ENCODE measurements at places on chromosomes 7 and 10.

DNA sequence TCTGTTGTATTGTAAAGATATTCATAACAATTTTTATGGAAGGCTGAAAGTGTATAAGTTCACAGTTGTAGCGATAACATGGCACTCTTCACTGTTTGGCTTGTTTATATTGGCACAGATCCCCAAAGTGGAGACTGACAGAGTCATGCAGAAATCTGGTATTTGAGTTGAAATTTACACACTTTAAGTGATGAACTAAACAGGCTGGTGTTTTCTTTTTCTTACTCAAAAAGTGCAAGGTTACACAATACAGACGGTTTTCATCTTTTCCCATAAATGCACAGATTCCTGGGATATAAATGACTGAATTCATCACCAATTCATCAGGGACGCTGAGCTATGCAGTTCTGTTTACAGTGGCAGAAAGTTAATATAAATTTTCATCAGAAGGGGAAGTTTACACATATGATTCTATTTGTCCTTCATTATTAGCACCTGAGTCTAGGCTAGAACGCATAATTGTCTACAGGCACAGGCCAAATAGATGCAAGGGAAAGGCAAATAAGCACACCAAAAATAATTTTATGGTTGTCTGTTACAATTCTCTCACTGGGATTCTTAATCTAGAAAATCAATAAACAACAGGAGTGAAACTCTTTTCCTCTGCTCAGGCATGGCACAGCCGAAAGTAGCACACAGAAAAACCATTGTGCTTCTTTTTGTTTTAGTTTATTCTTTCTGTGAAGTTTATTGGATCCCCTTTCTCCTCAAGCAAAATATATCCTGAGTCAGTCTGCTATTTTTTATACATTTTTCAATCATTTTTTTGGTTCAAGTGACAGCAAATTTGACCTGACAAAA is 88.0 kb downstream of the FOXP2 start:
- DNase-seq: no peak

- DNase-seq: peak; percentile 6
Observed at GRCh38 chr7:50614721-50615518, 49.7 kb upstream of the DDC start.

DNA sequence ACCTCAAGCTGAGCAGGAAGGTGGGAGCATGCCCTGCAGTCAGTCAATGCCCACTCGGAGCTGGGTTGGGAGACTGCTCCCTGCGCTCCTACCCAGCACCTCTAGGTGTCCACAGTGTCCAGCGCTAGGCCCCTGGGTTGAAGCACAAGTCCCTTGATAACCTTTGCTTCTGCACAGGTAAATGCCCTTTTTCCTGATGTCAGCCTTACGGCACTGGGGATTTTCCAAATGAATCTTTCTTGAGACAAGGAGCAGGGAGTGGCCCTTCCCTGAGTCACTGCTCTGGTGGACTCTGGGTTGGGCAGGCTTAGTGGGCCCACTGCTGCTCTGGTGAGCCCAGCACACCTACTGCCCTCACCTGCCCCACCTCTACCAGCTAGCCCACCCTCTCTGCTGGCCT is 61.9 kb upstream of the OPN4 start:
- no peak for DNase-seq

DNA sequence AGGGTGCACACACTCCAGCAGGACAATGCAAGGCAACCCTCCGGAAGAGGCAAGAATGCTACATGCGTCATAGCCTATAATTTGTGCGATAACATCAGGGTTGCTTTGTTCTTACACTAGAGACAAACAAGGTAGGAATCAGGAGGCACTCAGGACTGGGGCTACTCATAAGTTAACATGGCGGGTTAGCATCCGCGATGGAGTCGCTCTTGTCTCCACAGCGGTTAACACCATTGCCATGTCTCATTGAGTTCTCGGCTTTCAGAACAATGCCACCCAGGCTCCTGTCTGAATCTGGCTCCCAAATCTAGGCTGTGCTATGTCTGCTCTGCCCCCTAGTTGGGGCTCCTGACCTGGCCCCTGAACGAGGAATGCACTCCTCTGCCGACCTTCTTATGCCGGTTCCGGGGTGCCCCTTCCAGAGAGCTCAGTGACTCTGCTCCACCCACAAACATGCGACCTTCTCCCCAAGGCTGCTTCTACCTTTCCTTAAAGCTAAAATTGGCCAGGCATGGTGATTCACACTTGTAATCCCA is 24.9 kb upstream of the SLF2 start:
- no peak for DNase-seq

- no peak for DNase-seq
Observed at GRCh38 chr10:101575580-101576210, 12.4 kb downstream of the POLL start.

DNA sequence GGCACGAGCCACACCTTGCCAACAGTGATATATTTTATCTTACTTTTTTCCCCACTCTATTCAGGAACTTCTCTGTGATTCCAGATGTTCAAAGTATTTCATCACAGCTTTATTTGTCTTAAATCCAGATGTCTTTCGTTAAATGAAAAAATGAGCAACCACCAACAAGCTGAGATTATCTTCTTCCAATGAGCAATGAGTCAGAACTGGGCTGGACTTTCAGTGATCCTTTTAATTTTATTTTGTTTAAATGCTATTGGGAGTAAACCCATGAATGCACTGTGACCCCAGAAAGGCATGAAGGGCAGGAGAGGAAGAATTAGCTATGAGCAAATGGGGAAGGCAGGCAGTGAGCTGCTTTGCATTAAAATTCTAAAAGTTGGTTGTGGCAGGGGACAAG is 77.6 kb upstream of the IMMP2L start:
- DNase-seq: no peak

- peak; percentile 63 for DNase-seq
Observed at GRCh38 chr10:6401558-6402348, 178.3 kb downstream of the PRKCQ start.

- no peak for DNase-seq
Observed at GRCh38 chr7:50815138-50815537, 32.4 kb upstream of the GRB10 start.

GRCh38 chr7:101588131-101588935 is 40.8 kb downstream of the MYL10 start:
- DNase-seq: no peak

DNA sequence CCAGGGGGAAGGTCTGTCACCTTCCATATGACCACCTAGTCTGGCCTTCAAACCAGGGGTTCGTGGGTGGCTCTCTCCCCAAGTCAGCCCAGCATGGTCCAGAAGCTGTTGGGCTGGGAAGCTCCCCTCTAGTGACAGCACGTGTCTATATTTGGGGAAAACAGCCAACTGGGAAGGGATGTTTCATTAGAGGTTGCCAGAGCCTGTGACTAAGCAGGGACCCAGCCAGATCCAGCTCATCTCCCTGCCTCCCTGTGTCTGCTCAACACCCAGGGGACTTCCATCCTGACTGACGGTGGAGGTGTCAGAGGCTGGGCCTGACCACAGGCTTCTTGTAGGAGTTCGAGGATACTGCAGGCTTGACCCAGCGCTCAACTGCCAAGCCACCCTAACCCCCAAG is 10.5 kb downstream of the STYXL1 start:
- no peak for DNase-seq

DNA sequence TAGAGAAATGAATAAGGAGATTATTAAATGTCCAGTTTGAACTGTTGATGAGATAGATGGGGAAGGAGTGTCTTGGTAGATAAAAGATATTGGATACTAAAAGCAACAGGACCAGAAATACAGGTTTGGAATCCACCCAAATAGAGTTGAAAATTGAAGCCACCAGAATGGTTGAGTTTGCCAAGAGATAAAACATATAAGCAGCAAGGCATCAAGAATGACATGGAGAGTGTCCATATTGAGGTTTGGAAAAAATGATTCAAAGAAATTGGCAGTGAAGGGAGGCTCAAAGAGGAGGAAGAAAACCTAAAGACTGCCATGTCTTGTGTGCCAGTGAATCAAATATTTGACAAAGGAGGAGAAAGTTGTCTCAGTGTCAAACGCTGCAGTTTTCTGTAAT is 24.2 kb downstream of the CFAP69 start:
- no peak for DNase-seq

- no peak for DNase-seq
Observed at GRCh38 chr7:17095931-17096330, 202.5 kb upstream of the AHR start.

GRCh38 chr10:28077889-28078288 is 79.0 kb upstream of the ODAD2 start:
- no peak for DNase-seq

GRCh38 chr10:1516492-1517165 is 220.7 kb downstream of the ADARB2 start:
- no peak for DNase-seq

DNA sequence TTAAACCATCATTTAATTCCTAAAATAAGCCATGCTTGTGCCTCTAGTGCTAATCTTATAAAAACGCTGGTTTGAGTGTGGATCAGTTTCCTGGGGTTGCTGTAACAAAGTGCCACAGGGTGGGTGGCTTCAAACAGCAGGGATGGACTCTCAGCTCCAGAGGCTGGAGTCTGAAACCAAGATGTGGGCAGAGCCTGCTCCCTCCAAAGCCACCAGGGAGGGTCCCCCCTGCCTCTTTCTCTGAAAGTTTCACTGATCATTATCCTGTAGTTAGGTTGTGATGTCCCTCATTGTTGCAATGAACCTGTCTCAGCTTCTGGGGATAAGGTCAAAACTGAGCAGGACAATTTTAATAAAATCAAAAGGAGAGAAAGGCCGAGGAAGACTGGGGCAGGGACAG is 251.9 kb upstream of the TCERG1L start:
- no peak for DNase-seq

GRCh38 chr7:3345699-3346481 is 44.8 kb downstream of the SDK1 start:
- DNase-seq: no peak

DNA sequence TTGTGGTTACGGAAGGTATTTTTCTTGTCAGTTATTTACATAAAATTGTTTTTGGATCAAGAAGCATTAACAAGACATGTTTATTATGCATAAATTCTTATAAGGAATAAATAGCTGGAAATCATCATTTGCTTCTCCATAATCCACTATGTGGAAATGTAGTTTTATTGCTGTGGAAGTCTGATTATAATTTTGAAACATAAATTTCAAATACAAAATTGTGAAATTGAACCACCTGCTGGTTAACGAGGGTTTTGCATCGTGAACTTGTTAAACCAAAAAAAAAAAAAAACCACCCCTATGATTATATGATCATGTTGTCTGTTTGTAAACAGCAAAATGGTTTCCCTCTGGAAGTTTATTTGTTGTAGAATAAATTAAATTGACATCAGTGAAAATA is 25.9 kb downstream of the ABRAXAS2 start:
- no peak for DNase-seq

DNA sequence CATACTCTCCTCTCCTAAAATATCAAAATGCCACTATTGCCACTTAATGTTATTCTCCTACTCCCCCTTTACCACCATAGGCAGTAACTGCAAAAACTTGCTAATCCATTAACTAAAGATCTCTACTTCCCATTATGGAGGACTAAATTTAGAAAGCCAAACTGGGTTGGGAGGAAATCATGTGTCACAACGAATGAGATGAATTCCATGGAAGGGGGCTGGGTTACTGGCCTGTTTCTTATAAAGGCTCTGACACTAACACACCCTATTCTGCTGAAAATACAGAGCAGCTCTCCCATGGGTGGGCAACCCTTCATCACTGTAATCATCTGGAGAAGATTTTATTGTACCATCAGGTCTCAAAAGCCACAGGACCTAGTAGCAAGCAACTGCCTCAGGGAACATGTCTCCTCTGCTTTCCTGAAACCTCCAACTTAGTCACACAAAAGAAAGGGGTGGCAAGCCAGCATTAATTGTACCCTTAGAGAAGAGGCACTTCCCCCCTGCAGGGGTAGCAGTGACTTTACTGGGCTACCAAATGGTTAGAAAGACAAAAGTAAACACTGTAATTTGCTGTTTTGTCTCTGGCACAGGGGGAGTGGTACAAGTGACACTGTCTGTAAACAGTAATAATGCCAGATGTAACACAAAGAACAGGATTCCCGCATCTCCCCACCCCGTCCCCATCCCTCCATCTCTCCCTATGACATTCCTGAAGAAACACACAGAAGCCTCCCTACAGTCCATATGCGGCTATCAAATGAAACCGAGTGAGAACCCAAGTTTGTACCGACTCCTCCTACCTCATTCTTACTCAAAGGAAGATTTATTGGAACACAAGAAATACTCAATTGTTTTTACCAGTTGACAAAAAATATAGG is 81.6 kb downstream of the ARMH3 start:
- no peak for DNase-seq

GRCh38 chr7:111755383-111755782 is 193.1 kb upstream of the IMMP2L start:
- DNase-seq: no peak

DNA sequence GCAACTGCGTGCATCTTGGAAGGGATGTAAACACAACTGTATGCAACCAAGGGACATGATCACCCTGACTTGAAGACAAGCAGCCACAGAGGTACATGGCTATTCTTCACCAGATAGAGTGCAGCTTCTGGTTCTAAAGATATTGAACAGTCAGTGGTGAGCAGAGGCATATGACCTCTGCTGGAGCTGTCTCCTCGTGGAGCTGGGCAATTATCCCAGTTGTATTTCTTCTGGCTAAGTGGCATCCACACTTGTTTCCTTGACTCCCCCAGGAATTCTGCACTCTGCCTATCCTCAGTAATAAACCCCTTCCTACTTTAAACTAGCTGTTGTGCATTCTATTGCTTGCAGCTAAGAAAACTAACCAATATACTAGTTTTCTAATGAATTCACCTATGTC is 216.8 kb downstream of the THSD7A start:
- no peak for DNase-seq

GRCh38 chr7:150341263-150342120 is at the start of gene RARRES2:
Gene RARRES2, minus strand, starts transcription at chr7:150341629. Its CDS starts 1,020 bp downstream, at chr7:150340609.
- no peak for DNase-seq

DNA sequence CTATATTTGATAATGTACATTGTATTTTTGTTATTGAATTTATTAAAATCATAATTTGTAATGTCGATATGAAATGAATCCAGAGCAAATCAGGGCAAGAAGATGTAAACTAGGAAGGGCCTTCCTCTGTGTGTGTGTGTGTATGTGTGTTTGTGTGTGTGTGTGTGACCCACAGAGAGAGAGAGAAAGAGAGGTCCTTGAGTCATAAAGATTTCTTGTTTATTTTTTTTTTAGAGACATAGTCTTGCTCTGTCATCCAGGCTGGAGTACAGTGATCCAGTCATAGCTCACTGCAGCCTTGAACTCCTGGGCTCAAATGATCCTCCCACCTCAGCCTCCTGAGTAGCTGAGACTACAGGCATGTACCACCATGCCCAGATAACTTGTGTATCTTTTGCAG is 50.7 kb downstream of the INPP5F start:
- DNase-seq: no peak

DNA sequence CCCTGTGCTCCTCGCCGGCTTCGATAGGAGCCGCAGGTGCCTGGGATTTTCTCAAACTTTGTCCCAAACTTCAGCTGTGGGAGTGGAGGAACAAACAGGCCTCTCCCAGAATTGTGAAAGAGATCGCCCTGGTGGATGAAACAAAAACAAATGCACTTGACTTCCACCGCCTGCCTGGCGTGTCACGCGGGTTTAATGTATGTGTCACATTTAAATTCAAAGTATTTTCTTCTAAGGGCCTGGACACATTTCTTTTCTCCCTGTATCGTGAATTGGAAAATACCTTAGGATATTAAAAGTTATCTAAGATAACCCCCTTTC is 694 bp upstream of the WASL start:
- DNase-seq: peak; percentile 77

GRCh38 chr10:110069502-110069982 is 61.8 kb downstream of the ADD3 start:
- DNase-seq: no peak
